ENCODE measurements at places on chromosomes 3 and 15.

DNA sequence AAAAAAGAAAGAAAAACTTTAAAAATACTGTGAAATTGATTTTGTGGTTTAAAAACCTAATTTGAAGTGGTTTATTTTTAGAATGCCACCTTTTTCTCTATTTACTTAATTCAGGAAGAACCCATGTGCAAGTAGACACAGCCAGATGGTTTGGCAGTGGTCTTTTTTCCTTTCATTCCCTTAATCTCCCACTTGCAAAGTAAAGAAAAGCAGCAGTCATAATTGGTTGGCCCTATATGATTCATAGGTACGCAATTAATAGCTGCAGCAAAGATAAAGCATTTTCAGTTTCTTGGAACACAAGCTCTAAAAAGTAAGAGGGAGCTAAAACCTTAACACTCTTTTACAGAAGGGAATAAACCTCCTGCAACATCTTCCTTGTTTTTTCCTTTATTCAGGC, 115.3 kb downstream of the MECOM start:
- no peak for DNase-seq

GRCh38 chr3:38118421-38119247, 18.3 kb downstream of the ACAA1 start:
- DNase-seq = no peak

DNA sequence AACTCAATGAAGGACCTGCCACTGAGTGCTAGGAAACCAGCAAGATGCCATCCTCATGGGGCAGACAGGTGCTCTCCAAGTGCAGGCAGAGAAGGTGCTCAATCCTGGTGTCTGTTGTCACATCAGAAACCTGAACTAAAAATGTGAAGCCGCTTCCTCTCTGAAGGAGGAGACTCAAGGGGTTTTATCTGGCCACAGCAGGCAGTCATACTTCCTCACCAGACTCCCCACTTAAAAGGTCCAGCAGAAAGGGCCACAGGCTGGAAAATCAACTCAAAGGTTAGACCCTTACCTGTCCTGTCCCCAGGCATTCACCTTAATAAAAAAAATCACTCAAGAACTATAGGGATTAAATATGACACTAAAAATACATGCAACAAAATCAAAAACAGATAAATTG, 4.8 kb downstream of the CCDC12 start:
- no peak for DNase-seq

- no peak for DNase-seq
These were observed 92.5 kb downstream of the IQSEC1 start for GRCh38 chr3:12980596-12981290.

DNA sequence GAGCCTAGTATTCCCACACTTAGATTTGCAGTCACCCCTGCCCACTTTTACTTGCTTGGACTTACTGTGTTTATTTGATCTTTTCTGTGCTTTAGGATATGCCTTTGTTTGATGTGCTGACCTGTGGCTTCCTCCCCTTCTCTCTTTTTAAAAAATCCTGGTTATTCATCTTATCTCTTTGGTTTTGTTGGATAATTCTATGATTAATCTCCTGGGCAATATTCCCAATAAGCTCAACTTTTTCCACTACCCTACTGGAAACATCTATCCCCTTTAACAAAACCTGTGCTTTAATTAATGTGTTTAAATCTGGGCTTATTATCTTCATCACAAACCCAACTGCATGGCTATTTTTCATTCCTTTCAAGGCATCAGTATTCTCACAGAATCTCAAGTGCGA, 476.0 kb upstream of the TGFBR2 start:
- DNase-seq = no peak

DNA sequence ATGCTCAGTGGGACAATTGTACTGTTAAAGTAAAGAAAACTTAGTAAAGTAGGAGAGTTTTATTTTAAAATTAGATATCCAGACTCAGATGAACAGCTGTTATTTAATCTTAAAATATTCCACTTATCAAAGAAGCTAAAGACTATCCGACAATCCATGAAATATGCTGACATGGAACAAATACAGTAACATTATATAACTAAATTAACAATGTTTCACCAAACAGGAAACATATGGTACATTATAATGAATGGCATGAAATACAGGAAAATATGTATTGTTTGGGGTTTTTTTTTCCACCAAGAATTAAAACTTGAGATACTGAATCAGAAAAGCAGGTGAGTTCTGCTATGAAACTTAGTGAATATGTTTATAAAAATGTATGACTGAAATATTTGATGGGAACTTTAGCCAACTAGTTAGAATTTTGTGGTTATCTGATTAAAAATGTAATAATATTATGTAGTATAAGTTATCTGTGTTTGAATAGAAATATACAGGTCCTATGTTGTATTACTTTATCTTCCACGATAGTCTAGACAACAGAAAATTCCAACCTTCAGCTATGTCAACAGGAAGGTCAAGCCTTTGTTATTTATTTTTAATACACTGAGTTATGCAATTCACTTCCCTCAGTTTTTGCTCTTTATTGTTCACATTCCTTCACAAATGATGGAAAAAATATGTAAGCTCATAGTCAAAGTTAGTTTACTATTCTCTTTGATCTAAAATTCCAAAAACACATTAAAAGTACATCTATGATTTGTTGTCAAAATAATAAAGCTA, 72.7 kb downstream of the UACA start:
- no peak for DNase-seq

- no peak for DNase-seq
These were observed 124.0 kb upstream of the WNT5A start for GRCh38 chr3:55611121-55611520.

DNA sequence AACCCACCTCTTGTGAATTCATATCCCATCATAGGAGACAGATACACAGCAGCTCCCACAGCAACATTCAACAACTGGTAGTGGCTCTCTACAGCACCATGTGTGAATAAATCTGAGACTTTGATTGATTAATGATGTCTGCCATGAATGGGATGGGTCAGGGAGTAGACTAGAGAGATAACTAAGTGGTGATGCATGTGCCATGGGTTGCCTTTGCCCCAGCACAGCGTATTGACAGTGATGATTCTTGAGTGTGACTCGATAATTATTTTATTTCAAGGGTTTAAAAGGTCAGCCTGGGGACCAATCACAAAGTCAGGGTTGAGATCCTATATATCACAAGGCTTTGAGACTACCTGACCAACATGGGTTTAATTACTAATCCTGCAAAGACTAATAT, 295.9 kb downstream of the PTPRG start:
- no peak for DNase-seq

DNA sequence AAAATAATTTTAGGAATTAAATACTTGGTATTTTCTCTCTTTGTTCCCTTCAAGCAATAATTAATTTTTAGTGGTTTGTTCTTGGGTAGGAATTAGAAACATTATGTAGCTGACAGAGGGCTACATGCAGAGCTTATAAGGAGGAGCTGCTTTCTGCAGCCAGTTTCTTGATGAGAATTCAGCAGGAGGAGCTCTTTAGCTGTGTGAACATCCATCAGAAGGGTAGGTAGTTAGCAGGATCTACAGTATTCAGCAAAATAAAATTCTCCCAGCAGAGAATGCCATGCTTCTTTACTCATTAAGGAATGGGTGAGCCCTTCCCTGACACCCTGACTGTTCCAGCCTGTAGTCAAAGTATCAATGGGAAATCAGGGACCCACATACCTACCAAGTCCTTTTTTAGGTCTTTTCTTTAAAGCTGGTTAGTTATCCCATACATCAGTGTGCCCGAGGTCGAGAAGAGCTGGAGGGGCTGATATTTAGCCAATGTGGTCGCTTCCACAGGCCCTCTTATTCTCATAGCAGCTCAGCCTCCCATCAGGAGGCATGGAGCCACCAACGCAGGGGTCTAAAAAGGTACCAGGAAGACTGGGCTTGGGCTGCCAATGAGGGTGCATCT, 54.0 kb downstream of the KCNAB1 start:
- DNase-seq = no peak
